NCI-H460 (cell line): ENCODE measurements at places on chromosomes 5 and 9.

DNA sequence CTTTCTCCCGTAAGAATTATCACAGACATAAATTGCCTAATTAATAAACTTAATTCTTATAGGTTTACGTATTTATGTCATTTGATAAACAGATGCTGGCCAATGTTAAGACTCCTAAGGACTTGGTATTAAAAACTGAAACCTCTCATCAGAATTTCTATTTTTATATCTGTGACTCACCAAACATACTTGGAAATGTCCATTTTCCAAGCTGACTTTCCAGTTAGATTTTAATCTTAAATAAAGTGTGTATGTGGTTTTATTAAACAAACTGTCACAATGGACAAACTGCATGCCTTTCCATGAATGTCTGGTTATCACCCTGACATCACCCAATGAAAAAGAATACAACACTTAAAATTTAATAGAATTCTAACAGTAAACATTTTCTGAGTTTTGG, 12.6 kb upstream of the COL23A1 start:
- DNase-seq = no peak

- no peak for DNase-seq
Measured at GRCh38 chr9:132024589-132024988, 55.1 kb downstream of the MED27 start.

DNA sequence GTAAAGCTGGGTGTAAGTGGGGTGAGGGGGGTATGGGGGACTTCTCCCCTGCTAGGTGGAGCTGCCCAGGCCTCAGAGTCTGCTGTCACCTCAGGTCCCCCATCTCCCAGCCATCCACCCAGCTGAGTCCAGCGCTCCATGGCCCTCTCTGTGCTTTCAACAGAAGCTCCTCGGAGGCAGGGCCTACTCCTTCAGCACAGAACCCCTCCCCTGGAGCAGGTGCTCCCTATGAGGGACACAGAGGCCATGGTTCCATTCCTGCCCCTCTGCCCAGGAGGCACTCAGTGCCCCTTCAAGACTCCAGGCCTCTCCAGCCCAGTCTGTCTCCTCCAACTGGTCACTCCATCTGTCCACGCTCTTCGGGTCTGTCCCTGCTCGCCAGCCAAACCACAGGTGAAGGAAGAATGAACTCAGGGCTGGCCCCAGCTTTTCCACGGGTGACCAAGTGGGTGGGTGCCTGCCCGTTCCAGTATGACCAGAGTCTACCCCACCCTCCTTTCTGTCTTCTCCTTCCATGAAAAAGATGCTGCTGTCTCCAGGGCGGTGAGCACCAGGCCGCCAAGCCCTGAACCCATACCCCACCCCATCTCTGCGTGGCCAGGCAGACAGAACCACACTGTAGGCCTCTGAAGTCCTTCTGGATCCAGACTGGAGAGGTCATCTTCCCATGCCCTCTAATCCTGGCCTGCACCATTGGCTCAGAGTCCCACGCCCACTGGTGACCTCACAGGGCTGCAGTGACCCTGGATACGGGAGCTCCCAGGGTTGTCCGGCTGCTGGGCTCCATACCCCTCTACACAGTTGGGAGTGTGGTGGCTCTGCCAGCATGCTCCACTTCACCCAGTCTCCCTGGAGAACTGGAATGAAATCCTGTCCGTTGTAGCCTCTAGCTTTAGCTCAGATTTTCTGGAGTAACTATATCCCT, 11.9 kb downstream of the GBGT1 start:
- no peak for DNase-seq

DNA sequence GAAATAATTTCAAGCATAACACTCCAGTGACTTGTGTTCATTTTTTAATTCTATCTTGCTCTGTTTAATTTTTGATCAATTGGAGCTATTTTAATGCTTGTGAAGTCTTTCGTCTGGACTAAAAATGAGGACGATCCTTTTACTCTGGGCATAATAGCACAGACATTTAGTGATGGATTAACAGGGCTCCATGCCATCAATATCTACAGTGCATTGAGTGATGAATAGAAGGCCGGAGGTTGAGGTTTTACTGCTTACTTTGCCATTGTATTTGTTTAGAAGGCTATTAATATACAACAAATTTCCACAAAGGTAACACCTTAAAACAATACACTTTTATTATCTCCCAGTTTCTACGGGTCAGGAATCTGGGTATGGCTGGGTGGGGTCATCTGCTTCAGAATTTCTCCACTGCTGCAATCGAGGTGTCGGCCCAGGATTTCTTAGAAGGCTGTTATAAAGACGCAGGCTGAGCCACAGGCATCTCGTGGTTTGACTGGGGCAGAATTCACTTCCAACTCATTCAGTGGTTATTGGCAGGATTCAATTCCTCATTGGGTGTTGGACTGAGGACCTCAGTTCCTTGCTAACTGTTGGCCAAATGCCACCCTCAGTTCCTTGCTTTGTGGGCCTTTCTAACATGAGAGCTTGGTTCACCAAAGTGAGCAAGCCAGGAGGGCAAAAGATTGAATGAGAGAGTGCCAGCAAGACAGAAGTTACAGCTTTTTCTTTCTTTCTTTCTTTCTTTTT, 265.4 kb upstream of the VLDLR start:
- no peak for DNase-seq

DNA sequence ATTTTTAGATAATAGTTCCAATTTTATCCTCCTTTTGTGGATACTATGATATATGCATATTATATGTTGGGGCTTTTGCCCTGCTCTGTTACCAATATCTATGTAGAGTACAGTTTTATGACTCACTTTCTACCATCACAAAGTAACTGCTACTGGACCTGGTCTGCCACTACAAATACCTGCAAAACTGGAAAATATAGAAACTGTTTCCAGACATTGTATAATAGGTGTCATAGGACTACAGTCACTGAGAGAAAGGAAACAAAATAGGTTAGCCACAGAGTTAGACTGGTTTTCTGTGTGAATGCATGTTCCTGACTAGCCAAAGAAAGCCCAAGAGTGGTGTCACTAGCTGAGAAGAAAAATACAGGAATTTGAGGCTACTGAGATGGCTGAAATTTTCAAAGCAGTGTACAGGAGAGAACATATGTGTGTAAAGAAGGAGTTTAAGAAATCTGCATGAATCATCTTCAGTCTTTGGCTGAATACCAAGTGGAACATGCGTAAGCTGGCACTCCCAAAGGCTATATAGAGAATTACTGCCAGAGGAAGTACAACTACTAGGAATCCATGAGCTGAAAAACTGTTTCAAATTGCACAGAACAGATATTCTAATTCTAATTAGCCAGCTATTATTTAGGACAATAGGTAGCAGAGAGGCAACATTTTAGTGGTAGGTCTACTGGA, 29.0 kb upstream of the FAM174A start:
- DNase-seq = peak; percentile 68

- DNase-seq = no peak
Measured at GRCh38 chr5:126812199-126812570, 35.2 kb downstream of the LMNB1 start.
